RPMI7951 (cell line): ENCODE measurements at places on chromosomes 16 and 17.

DNA sequence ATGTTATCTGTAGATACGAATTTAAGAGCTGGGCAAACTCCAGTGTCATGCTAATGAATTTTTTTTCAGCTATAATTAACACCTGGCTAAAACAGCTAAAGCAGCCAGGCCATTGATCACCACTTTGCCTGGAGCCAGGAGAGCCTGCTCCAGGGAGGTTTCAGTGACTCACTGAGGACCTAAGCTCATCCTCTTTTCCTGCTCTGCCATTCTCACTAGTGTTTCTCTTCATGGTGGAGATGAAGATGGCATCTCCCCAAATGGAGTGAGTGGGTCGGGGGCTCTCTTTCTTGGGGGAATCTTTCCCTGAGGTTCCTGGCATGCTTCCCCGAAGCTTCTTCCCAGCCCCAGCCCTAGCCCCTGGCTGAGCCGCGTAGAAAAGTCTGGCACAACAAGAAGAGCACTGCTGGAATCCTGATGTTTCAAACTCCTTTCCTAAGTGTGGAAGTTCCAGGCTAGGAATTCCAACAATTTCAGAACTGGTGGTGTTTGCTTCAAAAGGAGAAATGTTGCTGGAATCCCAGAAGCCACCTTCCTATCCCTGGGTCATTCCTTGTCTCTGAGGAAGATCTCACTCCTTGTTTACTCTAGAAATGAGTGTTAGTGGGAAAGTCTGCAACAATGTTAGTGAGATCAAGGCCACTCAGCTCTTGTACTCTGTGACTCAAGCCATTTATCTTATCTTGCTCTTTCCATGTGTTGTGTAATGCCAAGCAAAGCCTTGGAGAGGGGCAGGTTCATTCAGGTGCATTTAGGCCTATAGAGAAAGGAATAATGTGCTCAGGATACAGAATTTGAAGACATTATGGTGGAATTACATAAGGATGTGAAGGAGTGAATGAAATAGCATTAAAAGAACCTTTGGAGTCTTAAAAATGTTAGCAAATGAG lies 26.0 kb upstream of the B4GALNT2 start:
- DNase-seq = peak; percentile 34

- DNase-seq = no peak
These were observed 436.0 kb downstream of the MAF start for GRCh38 chr16:79164388-79164995.

DNA sequence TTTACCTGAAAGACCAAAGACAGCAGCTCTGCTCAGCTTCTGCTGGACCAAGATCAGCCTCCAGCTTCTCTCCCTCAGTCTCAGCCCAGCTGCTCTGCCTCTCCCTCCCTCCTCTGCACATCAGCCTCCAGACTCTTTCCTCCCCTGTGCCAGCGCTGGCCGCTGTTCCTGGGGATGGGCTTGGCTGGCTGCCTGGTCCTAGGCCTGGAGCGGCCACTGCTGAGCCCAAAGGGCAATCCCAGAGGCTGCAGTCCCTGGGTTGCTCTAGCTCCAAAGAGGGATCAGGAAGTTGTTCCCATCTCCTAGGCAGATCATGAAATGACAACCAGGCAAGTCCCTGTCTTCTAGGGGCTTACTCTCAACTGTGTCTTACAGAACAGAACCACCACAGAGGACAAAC lies 31.3 kb downstream of the DCUN1D3 start:
- DNase-seq = peak; percentile 82

DNA sequence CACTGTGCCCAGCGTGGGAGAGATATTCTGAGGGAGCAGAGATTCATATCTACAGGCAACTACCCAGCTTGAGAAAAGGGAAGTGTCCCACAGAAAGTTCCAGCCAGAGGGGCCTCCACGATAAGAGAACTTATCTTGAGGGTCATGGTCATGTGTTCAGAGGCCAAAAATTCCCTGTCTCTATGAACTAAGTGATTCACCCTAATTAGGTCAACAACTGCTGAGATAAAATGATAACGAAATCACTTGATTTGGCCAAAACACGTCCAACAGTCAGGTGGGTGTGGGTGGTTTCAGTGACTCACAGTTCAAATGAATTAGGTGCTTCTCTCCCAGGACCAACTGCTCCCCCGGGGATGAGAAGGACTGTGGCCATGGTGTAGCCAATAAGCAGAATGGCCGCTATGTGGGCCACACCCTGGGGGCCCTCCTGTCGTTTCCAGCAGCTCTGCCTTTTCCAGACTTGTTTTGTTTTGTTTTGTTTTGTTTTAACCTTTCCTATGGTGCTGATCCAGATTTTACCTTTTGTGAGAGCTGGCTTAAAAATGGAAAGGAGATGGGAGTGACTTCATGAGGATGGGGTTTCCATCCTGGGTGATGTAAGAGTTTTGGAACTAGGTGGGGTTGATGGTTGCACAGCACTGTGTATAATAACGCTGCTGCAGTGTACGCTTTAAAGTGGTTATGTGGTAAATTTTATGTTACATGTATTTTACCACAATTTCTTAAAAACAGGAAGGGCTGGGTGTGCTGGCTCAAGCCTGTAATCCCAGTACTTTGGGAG lies 8.7 kb downstream of the DNAI2 start:
- peak; percentile 32 for DNase-seq

DNA sequence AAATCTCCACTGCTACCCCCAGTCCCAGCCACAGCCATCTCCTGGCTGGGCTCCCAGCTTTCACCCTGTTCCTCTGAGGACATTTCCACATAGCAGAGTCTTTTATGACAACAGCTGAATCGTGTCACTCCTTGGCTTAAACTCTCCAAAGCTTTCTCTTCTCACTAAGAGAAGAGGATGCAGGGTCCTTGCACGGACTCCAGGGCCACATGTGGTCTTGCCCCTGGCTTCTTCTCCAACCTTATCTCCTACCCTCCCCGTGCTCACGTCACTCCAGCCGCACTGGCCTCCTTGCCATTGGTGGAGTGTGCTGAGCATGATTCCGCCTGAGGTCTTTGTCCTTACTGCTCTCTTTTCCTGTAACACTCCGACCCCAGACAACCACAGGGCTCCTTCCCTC lies 39.9 kb upstream of the CCDC182 start:
- DNase-seq = no peak

GRCh38 chr17:19019041-19019941 lies 14.7 kb upstream of the FAM83G start:
- no peak for DNase-seq

- no peak for DNase-seq
These were observed 39.7 kb downstream of the RGS9 start for GRCh38 chr17:65176646-65177409.

GRCh38 chr17:65062171-65062915 lies 5.8 kb upstream of the GNA13 start:
- DNase-seq = no peak

- DNase-seq = no peak
These were observed 59.2 kb downstream of the ANKRD11 start for GRCh38 chr16:89431158-89431584.

DNA sequence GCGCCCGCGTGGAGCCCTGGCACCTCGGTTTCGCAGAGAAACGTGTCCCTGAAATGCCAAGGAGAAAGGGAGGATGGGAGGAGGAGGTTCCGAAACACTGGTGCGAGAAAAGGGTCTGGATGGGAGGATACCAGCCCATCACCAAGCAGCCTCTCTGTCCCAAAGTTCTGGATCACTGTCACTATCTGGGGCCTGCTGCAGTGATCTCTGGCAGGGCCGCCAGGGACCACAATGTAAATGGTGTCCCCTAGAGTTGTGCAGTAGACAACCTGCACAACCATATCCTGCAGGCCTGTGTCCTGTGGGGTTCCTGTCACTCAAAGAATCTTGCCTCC lies 229.3 kb downstream of the C16orf78 start:
- DNase-seq = no peak

- no peak for DNase-seq
These were observed 236.0 kb upstream of the ELAC2 start for GRCh38 chr17:13253733-13254410.

DNA sequence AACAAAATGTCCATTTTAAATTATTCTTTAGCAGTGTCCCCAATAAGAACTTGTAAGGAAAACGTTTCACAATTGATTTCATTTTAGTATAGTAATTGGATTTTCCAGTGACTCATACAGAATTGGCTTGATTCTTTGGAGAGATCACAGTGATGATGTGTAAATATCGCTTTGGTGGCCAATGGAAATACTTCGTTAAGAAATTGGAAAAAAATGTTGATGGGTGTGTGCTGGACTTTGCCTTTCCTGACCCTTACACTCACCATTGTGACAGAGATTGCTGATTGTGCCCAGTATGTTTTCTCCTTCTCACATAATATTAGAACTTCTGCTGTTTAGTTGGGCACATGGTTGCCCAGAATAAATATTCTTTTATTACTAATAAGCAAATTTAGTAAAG lies 7.4 kb upstream of the EFCAB13 start:
- peak; percentile 7 for DNase-seq

DNA sequence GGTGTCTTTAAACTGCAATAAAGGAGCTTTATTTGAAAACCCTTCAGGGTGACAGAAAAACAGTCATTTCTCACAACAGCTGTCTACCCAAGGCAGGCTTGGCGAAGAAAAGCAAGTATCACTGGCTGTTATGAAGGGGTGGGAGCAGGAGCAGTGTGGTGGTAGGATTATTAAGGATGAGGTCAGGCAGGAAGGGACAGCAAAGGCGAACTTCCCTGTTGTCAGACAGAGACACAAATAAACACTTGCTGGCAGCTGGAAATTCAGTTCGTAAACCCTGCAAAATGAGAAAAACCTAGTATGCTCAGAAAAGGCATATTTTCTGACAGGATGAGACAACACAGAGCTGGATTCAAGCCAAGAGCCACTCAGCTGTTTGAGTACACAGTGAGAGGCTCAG lies 416.3 kb upstream of the CDH5 start:
- DNase-seq = no peak

GRCh38 chr17:63291258-63291657 lies 154.8 kb downstream of the CYB561 start:
- DNase-seq = no peak

- no peak for DNase-seq
These were observed 4.4 kb downstream of the PDIA2 start for GRCh38 chr16:287298-287811.

- DNase-seq = no peak
These were observed 31.9 kb upstream of the YPEL2 start for GRCh38 chr17:59299400-59300092.

- DNase-seq = no peak
These were observed 34.0 kb upstream of the PIRT start for GRCh38 chr17:10871914-10872313.

GRCh38 chr16:30699615-30700099 lies 686 bp downstream of the SRCAP start:
- no peak for DNase-seq

DNA sequence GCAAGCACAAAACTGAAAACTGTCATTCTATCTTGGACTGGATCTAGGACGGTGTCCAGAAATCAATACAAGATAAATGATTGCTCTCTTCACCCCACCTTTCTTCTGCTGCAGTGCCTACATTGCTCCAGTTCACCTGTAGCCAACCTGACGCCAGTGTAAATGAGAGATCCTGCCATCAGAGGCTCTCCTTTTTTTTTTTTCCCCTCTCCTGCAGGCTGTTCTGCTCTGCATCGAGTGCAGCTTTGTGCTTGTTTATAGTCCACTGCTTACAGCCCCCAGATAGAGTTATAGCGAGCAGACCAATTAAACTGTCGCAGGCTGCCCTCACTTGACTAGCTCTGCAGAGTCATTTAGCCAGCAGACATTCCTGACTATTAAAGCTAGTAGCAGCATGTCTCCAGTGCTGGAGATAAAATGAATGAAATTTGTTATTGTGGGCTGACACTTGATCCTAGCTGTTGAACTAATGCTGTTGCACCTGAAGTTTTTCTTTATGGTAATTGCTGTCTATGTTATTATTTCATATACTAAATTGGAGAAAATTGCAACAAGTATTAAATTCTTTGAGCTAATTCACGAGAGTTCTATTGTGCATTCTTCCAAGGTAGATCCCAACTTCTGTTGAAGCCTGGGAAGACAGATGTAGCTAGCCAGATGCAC lies 257.1 kb downstream of the FTO start:
- no peak for DNase-seq

- no peak for DNase-seq
These were observed 23.2 kb upstream of the MEAK7 start for GRCh38 chr16:84527532-84528269.

- no peak for DNase-seq
These were observed 44.9 kb downstream of the USP22 start for GRCh38 chr17:20997711-20998570.

DNA sequence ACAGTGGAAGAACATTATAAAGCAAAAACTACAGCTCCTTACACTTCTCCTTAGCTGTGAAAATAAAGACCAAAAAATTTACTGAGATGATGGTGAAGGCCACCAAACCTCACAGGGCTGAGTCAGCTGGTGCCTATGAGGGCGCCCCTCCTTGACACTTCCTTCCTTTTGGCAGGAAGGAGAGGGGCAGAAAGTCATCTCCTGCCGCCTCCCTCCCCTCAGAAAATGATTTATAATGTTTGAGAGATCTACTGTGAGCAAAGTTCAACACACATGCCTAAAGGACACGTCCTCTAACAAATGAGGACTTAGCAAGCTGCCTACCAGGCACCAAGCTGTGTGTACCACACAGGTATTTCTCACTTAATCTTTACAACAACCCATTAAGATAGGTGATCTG lies 245.7 kb downstream of the PRKCA start:
- peak; percentile 57 for DNase-seq
